ENCODE measurements at places on chromosomes 1 and 21.
A peak's percentile ranks its signal among the peaks of the same experiment; 100 is the strongest.

GRCh38 chr1:204763773-204764427 is 78.4 kb upstream of the LRRN2 start:
- DNase-seq: peak; percentile 40

DNA sequence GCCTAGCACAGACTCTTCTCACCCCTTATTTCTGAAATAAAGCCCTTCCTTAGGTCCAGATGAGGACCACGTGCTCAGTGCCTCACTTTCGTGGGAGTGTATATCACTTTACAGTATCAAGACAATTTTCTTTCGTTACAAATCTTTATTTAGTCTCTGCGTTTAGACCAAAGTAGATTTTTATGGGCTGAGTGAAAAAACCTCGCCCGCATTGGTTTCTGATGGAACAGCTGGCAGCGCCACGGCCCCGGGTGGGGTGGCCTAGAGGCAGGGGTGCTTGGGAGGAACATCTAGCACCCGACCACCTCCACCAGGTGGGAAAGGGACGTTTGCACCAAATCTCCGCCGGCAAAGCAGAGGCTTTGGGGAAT is 7.6 kb downstream of the SIM2 start:
- DNase-seq: no peak

DNA sequence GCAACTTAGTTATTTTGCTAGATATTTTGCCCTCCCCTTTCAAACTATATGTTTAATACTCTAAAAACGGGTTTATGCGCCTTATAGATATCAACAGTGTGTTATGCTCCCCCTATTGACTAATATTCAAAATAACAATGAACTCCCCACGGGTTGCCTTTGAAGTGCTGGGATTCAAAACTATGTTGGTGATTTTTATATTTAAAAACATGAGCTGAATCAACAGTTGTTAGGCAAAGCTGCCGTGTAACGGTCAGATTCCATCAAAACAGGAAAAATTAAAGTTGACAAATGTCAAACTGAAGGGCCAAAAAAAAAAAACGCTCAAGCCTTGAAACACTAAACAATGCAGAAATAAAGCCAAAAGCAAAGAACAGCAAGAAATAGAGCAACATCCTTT is 2.5 kb downstream of the TGFBR3 start:
- DNase-seq: no peak

GRCh38 chr1:192045131-192045530 is 113.1 kb upstream of the RGS18 start:
- no peak for DNase-seq

GRCh38 chr1:207866471-207867135 is 44.3 kb downstream of the CD34 start:
- DNase-seq: no peak

- no peak for DNase-seq
Observed at GRCh38 chr1:194445244-194445643, 1258.8 kb upstream of the B3GALT2 start.

DNA sequence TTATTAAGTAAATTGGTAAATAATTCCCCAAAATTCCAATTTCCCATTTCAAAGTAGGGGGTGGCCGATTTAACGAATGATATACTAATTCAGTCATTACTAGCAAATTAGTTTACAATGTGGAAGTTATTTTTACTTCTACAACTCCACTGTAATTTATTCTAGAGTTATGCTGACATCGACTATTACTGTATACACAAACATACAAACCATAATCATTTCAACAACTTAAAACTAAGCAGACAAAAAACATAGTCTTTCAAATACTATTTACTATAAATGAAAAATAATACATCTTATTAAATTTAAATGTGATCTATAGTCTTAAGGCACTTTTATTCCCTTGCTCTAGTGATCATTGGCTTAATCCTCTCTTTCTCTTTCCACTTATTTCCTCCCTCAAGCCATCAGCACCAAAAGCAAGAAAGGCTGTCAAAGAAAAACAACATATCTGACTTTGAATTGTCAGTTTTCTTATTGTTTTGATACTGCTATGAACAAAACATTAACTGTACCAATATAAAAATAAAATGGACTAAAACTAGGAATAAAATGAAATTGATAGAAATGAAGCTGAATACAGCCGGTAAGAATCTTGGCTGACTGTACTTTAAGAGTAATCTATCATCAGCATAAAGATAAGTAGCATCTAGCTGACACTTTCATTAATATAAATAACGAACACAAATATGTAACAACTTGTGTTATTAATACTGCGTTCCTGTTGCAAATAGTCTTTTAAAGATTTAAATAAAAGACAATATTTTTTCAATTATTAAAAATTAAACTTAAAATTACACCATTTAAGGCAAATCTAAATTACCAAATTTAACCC is 4.1 kb downstream of the CDC42BPA start:
- DNase-seq: no peak

GRCh38 chr1:9429342-9429711 is 109.9 kb upstream of the SLC25A33 start:
- no peak for DNase-seq

DNA sequence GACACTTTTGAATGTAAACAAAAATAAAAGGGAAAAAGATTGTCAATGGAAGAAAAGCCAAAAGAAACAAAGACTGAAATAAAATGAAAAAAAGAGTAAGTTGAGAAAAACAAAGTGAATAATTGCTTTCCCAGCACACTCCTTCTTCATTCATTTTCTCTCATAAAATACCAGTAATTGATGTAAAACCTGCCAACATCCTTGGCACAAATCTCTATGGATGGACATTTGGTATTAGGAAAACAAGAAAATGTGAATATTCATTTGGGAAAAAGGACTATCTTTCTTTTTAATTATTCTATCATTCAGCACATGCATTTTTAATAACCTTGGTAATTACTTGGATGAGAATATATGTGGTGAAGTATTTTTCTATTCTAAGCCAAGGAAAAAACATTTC is 204.4 kb upstream of the TNR start:
- no peak for DNase-seq

DNA sequence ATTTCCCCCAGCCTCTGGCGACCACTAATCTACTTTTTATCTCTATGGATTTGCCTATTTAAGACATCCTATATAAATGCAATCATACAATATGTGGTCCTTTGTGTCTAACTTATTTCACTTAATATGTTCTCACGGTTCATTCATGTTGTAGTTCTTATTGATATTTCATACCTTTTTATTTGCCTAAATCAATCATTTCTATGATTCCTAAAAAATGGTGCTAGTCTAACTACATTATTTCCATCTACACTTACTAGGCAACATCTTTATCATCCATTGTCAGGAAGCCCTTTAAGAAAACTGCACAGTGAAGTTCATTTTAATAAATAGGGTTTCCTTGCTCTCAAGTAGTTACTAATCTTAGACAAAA is 380 bp upstream of the FBXO28 start:
- no peak for DNase-seq

- DNase-seq: no peak
Observed at GRCh38 chr1:47906009-47906432, 91.2 kb downstream of the TRABD2B start.

DNA sequence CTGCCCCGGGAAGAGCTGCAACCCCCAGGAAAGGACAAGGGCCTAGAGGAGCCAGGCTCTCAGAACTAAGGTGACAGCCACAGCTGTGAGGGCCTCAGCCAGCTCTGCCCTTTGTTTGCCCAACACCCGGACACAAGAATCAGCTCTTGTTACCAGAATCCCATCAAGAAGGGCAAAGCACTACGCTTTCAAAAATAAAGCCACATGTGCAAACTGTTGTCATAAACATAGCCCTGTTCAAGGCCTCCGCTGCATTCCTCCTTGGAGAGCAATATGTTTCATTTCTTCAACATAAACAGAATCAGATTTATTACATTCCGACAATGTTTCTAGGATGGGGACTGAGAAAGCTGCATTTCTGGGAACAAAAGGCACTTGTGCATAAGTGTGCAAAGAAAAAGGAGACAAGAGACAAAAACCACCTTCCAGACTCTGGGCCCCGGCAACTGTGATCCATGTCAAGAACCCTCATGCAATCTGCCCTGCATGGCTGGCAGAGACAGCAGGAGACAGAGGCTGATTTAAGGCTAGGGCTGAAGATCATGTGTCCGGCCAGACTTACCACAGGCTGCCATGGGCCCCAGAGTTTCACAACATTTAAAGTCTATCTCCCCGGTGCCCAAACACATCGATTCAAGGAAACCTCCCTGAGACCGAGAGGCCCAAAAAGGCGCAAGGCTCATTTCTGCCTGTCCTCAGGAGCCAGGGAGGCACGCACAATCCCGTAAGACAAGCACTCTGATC is 71.0 kb downstream of the SSBP3 start:
- DNase-seq: no peak

GRCh38 chr21:29585462-29585861 is 286.7 kb downstream of the BACH1 start:
- DNase-seq: no peak

DNA sequence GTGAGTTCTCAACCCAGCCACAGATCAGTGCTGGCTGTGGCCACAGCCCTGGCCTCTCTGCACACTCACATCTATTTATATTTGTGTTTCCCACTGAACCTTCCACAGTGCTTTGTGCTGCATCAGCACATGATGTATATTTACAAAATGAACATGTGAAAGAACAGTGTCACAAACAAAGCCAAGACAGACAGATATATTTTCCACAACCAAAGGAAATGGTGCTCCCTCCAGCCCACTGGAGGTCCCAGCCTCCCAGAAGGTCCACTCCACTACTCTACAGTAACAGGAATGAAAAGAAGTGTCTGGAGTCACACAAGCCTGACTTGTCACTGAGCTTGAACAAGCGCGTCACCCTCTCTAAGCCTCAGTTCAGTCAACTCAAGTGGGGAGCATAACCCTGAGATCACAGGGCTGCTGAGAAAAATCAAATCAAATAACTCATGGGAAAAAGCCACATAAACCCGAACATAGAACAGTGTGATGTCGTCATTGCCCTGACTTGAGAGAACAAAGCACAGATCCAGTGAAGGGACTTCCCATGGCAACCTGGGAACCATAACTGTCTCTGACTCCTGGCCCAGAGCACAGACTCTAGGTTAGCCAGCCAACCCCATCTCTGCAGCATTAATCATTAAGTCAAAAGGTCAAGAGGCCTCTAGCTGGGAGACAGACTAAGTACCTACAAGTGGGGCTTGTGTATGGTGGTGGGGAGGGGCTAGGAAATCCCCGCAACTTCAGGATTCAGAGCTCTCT is 121.2 kb downstream of the TRABD2B start:
- DNase-seq: peak; percentile 59

GRCh38 chr1:67241200-67241746 is 66.4 kb upstream of the IL12RB2 start:
- DNase-seq: no peak

GRCh38 chr1:17297991-17298390 is 10.0 kb upstream of the PADI4 start:
- DNase-seq: no peak

DNA sequence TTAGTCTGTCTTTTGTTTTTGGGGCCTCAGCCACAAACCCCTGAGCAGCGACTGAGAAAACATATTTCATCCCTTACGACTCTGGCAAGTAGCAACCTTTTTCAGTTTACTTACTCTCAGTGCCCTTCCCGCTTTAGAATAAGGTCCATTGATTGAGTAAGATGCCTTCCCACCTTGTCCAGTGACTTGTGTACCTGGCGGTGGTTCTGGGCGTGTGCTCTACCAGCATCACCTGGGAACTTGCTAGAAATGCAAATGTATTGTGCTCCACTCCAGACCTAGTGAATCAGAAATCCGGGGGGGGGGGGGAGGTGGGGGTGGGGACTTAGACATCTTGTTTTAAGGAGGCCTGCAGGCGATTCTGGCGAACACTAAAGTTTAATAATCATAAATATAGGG is 72.1 kb downstream of the S1PR1 start:
- no peak for DNase-seq

DNA sequence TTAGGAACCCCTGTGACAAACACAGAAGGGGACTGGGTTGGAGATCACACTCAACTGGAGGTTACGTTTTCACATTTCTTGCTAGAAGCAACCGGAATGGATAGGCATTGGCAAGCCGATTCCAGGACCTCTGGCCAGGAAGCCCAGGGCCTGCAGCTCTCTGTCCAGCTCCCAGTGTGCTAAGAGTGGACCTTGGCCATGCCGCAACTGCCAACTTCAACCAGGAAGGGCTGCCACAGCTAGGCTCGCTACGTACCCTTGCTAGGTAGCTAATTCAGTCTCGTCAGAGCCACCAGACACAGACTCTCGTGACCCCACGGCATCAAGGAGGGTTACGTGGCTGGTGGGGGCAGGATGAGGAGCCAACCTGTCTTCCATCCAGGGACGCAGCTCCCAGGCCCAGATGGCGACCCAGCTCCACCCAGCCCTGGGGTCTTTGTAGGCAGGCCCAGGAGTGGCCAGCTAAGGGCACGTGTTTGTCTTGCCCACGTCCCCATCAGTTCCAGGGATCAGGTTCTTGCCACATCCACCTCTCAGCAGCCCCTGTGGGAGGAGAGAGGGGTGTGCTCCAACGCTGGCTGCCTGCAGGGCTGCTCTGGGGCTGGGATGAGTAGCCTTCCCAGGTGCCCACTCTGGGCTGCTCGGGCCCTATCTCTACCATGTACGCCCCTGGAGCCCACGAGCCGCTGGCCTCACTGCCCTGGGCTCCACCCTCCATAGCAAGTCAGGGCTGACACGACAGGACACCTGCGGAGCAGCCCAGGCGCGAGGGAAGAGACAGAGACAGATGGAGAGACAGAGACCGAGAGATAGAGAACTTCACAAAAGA is 39.2 kb downstream of the UBE2G2 start:
- DNase-seq: no peak

DNA sequence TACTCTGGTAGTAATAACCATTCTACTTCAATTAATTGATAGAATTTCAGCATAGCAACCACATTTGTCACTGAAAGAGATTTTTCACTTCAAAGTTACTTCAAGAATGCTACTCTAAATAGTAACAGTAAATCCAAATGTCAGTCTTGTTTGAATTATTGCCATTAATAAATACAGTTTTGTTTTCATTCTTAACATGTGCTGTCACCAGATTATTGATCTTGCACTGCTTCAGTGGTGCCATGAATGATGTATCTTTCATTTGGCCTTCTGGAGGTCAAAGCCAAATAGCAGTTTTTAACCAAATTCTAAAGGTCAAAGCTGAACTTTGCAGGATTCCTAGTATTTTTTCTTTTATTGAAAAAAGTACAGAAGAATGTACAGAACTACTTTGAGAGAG is 199.5 kb downstream of the PATJ start:
- no peak for DNase-seq

DNA sequence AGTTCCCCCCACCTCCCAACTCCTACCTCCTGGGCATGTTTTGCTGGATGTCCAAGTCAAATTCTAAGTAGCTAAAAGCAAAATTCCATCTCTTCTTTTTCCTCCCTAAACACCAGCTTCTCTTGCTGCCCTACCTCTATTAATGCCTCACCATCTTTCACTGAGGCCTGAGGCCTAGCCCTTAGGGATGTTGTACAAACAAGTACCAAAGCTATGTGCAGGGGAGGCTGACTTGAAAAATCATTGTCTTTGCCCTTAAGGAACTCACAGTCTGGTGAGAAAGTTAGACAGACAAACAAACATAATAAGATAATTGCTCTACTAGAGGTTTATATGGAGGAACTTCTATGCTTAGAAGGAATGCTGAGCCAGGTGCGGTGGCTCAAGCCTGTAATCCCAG is 25.3 kb upstream of the SYNC start:
- DNase-seq: no peak
